Stimulated activated CD4-positive, alpha-beta T cell treated with anti-CD3 and anti-CD28 coated beads, Interleukin-12 subunit alpha, Interleukin-12 subunit beta, amount 100 ng/mL, for 24 hours (primary cell): ENCODE measurements at places on chromosomes 1 and 21.

DNA sequence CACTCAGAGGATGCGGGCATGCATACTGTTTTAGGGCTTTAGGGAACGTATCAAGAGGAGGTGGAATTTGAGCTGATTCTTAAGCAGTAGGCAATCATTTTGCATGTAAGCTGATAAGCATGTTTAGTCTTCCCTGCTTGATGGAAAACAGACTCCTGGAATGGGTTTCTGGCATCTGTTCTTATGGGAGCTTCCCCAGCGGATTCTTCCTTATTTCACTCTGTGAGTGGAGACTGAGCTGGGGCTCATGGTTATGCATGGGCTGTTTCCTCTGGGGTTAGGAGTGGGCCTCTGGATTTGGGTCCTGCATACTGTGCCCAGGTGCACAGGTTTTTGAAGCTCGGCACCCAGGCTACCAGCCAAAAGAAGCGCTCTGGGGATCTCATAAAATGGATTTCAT is 93.4 kb downstream of the DIRAS3 start:
- DNase-seq: no peak

GRCh38 chr21:39180429-39181019 is 2.7 kb downstream of the PSMG1 start:
- DNase-seq: no peak

DNA sequence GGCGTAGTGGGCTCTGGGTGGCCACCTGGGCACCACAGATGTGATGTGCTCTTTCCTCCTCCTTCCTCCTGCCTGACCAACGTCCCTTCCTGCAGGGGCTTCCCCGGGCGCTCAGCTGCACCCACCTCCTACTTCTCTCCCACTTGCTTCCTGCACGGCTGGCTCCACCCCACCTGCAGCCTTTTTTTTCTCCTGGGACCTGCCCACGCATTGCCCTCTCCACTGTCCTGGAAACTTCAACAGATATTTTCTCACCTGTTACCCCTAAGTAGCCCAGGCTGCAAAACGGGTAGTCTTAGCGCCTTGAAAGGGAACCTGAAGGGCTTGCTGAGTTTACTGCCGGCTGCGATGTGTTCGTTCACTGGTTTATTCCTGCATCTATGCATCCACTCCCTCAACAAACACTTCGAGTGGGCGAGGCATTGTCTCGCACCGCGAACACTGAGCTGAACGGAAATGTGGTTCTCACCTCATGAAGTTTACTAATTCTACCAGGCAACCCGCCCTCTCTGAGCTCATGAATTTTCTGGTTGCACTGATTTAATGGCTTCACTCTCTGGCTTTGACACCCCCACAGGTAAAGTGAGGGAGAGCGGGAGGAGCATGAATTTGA is 23.6 kb downstream of the ZBTB18 start:
- peak; percentile 15 for DNase-seq

- no peak for DNase-seq
Observed at GRCh38 chr1:14120895-14121294, 420.9 kb downstream of the PRDM2 start.

GRCh38 chr1:91846007-91846638 is 39.8 kb downstream of the TGFBR3 start:
- DNase-seq: no peak

- no peak for DNase-seq
Observed at GRCh38 chr1:11072216-11072917, 12.5 kb upstream of the SRM start.

DNA sequence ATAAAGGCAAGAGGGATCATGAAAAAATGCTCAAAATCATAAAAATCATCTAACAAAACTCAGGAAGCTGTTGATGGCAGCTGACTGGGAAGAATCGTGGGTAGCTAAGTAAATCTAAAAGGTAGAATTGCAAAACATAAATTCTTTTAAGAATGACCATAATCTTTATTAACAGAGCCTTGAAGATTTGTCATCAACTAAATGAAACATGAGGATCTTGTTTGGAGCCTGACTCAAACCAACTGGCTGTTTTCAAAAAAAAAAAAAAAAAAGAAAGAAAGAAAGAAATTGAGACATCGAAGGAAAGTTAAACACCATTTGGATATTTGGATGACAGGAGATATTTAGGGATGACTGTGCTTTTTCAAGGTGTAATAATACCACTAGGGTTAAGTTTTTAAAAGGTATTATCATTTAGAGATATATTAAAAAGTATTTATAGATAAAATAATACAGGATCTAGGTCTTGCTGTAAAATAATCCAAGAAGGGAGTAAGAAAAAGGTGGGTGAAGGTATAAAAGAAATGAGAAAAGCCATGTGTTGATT is 48.6 kb downstream of the CD34 start:
- no peak for DNase-seq

DNA sequence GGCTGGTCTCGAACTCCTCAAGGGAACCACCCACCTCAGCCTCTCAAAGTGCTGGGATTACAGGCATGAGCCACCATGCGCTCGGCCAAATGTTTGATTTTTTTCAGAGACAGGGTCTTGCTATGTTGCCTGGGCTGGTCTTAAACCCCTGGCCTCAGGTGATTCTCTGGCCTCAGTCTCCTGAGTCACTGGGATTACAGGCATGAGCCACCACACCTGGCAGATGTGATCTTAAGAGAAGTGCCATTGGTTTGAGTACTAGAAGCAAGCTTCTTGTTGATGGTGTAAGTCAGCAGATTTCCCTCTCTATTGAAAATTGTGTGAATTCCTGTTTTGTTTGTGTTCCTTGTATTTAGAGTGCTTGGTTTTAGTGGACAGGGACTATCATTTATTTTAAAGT is 5.2 kb downstream of the CAP1 start:
- DNase-seq: no peak

- no peak for DNase-seq
Observed at GRCh38 chr1:222240536-222241181, 307.2 kb downstream of the HHIPL2 start.

DNA sequence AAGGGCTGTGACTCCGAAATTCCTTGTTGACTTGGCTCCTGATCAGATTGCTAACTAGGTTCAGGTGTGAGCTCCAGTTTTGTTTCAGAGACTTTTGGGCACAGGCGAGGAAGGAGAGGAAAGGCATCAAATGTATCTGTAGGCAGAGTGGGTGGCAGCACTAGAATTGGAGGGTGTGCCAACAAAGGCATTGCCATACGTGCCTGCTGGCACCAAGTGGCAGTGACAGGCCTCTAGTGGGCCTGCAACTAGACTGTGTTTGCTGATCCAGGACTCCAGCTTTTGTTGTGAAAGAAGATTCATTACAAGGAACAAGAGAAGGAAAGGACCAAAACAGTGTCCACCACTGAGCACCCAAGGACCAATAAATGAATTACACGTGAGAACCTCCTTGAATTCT is 79.5 kb downstream of the TM2D1 start:
- DNase-seq: no peak

DNA sequence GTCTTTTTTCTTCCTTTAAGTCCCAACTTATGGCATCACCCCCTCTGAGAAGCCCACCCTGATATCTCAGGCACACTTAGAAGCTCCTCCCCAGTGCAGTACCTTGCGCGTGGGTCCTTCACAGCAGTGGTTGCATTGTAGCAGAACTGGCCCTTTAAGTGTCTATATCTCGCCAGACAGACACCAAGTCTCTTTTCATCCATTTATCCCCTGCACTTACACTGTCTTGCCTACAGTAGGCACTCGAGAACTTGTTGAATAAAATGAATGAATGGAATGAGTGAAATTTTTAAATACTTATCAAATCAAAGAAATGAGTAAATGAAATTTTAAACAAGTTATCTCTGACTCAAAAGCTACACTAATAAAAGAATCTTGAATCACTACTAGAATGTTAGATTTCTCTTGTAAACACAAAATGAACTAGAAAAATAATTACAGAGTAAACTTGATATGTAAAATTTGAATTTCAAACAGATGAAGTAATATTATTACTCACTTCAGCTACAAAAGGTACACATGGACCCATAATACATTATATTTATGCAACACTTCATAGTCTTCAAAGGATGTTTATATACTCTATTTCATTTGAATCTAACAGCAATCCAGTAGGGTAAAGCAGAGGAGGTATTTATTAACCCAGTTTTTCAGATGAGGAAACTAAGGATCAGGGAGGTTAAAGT is 54.7 kb upstream of the MAN1A2 start:
- no peak for DNase-seq

GRCh38 chr1:61121631-61122030 is 39.3 kb downstream of the NFIA start:
- no peak for DNase-seq

DNA sequence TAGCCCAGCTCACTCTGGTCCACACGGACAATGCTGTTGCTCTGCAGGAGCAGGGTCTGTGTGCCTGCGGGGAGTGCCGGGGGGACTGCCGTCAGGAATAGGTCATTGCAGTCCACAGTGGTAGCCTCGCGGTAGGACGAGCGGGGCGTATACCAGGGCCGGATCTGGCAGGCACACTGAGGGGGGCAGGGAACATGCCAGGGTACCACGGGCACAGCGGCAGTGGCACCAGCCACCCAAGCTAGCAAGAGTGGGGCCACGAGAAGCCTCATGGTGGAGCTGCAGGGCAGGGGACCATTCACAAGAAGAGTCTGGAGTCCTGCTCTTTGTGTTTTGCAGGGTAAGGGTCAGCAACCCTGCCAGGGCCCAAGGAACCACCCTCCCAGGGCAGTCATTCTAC is 65.8 kb downstream of the LRRN2 start:
- DNase-seq: no peak

GRCh38 chr1:41542196-41542930 is 57.9 kb upstream of the EDN2 start:
- DNase-seq: no peak

DNA sequence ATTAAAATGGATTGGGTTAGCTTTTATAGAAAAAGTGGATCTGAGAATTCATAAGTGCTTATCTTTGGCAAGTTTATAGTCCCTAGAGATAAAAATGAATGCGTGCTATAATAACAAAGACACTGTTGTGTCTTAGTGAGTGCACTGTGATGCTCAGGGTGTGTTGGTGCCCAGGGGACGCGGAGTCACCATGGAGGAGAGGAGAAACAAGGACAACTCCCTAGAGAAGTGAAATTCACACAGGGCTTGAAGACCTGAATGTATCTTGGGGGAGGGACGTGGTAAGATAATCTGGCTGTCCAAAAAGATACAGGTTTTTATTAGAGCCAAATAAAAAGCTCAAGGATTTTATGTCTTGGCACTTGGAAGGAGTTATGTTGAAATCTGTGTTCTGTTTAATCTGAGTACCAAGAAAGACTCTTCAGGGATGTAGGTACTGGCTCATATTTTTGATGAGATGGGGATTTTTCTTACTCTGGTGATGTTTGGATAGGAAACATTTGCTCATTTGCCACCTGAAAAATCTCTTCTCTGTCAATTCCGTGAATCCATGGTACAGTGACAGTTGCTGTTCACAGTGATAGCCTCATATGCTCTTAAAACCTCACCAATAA is 9.6 kb downstream of the SMYD2 start:
- DNase-seq: no peak

GRCh38 chr1:115476616-115477015 is 138.6 kb upstream of the NGF start:
- no peak for DNase-seq

- DNase-seq: no peak
Observed at GRCh38 chr1:93805027-93805610, 73.9 kb downstream of the DNTTIP2 start.

- no peak for DNase-seq
Observed at GRCh38 chr21:46294647-46295176, 8.6 kb downstream of the YBEY start.

GRCh38 chr1:234782791-234783190 is 172.8 kb upstream of the IRF2BP2 start:
- no peak for DNase-seq

DNA sequence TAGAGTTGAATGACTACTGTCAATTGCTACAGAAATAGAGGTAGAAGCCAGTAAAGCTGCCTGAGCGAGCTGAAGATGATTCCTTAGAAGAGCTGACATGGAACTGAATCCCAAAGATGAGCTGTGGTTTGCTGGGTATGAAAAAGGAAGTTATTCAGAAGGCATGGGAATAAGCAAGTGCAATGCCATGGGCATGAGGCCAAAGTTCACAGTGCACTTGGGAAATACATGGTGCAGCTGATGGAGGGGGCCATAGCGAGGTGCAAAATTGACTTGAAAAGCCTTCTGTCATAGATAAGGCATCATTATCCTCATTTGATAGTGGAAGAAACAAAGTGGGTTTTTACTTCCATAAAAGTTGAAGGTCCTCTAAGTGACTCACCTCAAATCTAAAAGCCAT is 88.6 kb downstream of the NEK7 start:
- no peak for DNase-seq

DNA sequence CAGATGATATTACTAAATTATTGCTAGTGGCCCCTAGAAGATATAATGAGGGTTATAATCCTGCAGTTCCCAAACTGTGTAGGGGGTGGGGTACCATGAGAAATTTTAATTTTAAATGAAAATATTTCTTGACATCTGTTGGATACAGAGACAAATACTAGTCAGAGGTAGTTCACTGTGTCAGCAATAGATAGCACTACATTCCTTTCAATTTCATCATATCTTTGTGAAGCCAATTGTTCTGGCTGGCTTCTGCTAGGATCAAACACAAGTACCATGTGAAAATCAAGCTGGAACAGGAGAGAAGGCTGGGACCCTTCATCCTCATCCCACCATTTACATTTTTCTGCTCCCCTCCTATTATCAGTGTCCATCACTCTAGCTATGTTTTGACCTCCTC is 208.1 kb downstream of the USH2A start:
- DNase-seq: no peak

DNA sequence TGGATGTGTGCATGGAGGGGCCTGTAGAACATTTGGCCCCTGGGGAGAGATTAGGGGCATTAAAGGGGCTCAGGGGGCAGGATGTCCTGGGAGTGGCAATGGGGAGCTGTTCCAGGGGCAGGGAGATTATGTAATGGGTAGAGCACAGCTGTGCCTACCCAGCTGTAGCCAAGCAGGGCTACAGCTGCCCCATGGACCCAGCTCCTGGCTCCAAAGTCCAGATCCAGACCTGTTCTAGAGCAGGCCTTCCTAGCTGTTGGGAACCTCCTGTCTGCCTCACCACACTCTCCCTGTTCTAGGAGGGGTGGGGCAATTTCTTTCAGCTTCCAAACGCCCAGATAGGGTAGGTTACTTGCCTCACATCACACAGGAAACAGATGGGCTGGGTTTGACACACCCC is 5.6 kb downstream of the RPS6KA1 start:
- no peak for DNase-seq
